Pulmonary artery endothelial cell (primary cell): ENCODE measurements at places on chromosomes 7 and 10. TPM values are rescaled to one million over a fixed set of nuclear protein-coding genes. Genes with fewer than 3 reads are reported as not detected.

GRCh38 chr10:4270116-4270515, 485.1 kb upstream of the KLF6 start:
- DNase-seq, result no peak

GRCh38 chr10:128180843-128181242, 54.6 kb upstream of the MKI67 start:
- no peak for DNase-seq

- DNase-seq, result no peak
Observed at GRCh38 chr7:123230147-123230546, 30.4 kb upstream of the SLC13A1 start.

- DNase-seq, result no peak
Observed at GRCh38 chr7:15559416-15559928, 2.3 kb downstream of the AGMO start.

- no peak for DNase-seq
Observed at GRCh38 chr7:34155220-34155908, 250.0 kb downstream of the BMPER start.

GRCh38 chr7:24291271-24291670, 7.3 kb downstream of the NPY start:
- no peak for DNase-seq

DNA sequence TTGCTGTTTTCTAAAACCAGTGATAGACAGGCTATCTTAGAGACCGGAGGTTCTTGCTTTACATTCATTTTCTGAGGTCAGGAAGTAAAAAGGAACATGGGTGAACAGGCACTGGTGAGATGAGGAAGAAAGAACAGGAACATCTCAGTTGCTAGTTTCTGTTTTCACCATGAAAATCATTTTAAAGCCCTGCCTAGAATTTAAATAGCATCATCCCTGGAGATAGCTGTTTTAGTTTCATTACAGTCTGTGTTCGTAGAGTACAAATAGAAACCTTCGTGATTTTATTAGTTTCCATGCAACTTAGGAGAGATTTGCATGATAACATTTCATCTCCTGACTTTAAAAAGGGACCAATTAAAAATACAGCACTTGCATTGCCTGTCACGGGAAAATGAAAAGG, 14.7 kb downstream of the KCNMA1 start:
- no peak for DNase-seq

GRCh38 chr10:31920538-31920937, 8.1 kb downstream of the ARHGAP12 start:
- no peak for DNase-seq

DNA sequence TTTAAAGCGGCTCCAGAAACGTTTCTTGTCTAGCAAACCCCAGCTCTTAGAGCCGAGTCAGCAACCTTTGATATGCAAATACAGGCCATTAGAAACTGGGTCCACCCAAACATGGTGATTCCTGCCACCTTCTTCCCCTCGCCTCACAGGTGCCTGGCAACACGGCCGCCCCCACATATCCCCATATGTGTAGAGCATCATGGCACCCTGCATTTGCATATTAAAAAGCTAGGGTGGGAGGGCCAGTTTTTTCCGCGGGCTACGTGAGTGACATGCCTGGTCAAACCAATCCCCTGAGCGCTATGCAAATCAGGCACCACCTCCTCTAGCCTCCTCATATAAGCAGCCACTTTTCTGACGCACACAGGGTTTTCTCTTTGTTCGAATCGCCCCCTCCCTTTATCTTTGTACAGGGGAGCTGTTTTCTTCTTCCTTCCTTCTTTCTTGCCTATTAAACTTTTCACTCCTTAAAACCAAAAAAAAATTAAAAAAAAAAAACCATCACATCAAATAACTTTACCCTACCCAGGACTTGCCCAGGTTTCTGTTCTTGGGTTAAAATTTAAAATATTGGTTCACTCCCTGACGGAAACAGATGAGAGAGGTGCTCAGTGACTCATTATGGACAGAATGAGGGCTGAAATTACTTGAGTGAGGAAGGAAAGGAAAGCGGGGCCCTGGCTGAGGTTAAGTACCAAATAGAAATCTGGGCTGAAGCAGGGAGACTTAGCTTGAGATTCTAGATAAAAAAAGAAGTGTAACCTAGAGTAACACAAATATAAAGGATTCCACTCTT, 59.8 kb downstream of the COA1 start:
- DNase-seq, result no peak

DNA sequence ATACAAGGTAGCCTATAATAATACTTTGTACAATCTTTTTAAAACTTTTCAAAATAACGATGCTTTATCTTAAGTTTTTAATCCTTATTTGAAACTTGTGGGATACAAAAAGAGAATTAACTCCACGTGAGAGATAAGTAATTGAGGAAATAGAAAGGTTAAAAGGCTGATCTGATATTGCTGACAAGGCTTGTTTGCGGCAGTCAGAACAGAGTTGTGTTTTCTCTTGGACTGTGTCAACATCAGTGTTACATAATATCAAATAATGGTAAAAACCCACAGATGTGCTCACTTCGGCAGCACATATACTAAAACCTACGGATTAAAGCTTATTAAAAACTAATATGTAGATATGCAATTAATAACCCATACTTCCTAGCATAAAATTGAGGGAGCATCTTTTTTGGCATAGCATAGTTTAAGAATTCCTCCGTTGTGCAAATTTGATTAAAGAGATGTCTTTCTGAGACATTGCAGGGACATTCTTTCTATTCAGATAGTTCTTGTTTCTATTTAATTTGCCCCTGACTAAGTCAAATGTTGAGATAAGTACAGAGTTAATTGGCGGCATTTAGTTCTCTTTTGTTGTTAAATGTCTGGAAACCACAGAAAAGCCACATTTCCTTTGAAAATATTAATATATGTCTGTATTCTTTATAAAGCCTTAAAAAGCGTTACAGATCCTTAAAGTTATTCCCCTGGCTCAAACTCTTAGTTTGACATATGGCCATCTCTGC, 63.3 kb downstream of the FAM185A start:
- no peak for DNase-seq

DNA sequence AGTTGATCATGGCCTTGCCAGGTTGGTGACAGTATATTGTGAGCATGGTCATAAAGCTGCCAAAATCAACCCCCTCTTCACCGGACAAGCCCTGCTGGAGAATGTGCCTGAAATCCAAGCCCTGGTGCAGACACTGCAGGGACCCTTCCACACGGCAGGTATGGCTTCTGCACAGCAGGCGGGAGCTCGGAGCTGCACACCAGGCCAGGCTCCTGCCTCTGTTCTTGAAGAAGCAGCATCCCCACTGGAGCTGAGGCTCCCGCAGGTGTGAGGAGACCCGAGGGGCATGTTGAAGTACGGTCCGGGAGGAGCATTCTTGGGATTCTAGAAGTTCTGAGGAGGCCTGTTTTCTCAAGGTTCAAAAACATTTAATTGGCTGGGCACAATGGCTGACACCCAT, 12.7 kb downstream of the DHTKD1 start:
- no peak for DNase-seq

GRCh38 chr10:78328592-78329404, 295.1 kb downstream of the RPS24 start:
- no peak for DNase-seq

DNA sequence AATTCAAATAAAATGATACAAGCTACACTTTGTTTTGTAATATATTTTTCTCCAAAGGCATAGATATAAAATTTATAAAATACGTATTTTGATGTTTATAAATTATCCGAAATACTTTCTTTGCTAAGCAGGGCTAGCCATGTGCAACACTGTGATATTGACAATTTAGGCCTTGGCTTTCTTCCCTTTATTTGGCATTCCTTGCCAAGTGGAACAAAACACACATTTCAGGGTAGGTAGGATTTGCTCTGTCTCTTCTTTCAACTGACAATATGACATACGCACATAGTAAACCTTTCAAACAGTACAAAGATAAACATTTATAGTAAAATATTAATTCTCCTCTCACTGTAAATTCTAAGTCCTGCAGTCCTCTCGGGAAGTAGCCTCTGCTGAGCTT, 103.3 kb upstream of the POT1 start:
- no peak for DNase-seq

DNA sequence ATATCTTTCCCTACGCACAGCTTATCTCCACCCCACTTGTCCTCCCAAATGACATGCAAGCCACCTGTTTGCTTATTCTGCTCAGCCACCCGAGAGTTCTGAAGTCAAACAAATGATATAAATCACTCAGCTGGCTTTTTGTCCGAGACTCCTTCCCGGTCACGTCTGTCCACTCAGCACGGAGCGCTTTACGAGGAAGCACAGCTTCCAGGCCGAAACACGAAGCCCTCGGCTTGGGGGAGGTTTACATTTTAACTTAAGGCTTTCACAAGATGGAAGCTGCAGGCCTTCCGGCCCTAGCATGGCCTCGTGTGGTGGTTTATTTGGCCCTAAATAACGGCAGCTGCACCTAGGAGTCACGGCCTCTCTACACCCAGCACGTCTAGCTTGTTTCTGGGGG, 60.1 kb upstream of the GNA12 start:
- DNase-seq, result no peak

DNA sequence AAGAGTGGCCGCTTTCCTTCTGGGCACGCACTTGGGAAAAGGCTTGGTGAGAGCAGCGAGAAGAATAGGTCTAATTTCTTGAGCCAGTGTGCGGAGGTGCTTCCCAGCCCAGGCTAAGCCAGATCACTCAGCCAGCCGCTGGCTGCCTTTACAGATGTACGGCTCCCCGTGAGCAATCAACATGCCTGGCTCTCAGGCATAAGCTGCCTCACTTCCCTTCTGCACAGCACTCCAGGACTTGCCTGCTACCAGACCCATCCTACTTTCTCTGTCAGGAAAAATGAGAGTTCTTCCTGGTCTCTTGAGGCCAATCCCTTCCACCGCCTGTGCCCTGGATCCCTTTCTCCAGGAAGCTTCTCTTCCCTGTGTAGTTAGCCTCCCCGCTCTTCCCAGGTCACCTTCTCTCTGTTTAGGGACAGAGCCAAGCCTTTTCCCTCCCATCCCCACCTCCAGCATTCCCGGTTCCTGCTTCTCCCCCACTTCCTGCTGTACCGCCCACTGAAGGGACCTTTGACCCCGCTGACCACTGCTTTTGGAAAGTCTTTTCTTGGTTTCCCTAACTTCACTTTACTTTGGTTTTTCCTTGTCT, 1.1 kb upstream of the ACTR3C start:
- DNase-seq, result no peak

DNA sequence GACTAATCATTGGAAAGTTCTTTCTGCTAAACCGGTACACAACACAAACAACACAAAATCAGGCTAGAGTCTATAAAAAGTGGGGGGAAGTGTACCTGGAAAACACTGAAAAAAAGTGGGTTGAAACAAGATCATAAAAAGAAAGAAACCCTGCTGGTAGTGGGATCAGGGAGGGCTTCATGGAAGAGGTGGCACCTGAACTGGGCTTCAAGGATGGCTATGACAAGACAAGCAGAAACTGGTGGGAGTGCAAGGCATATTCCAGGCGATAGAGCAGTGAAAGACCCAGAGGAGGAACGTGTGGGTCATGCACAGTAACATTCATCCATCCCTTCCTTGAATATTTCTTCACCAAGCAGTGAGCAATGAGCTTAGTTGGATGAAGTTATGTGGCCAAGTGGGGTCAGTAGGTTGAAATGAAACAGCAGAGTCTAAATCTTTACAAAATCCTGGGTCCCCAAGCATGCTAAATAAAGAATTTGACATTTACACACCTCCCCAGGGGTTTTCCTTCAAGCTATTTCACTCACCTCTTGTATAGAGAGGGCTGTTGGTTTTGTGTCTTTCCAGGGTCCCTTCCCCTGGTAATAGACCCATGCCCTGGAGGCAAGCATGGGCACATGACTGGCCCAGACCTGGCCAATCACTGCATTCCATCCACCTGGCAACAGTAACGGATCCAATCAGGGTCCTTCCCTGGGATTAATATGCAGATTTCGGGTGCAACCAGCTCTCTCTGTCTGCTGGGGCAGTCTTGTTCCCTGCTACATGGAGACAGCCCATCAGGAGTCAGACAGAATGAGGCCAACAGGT, 38.2 kb downstream of the SPOCK2 start:
- no peak for DNase-seq

DNA sequence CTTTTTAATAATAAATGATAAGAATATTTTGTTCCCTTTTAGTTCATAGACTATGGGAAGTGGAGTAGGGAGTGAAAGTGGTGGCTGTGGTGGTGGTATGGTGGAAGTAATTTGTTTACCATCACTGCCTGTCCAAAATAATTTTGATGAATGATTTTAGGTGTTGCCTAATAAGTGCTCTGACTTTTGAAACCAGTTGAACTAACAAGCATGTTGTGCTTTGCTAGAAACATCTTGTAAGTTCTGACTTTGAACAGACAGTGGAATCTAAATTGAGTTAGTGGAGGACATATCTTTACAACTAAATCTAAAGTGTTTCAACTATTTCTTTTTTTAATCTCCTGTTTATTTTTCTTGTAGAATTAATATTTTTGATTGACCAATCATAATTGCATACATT, 49.7 kb downstream of the ZEB1 start:
- DNase-seq, result no peak

DNA sequence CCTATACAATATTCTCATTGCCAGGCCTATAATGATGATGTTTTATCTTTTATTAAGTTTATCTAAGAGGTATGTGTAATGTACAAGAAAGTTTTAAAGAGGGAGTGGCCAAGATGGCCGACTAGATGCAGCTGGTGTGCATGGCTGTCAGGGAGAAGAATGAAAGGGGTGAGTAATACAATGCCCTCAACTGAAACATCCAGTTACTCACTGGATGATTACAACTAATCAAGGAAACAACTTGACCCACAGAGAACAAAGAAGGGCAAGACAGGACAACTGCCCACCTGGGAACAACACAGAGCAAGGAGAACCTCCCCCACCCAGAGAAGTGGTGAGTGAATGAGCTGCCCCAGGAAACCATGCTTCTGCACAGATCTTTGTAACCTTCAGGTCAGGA, 880.0 kb upstream of the LRRTM3 start:
- DNase-seq, result no peak

- DNase-seq, result no peak
Observed at GRCh38 chr10:133144771-133145170, 15.2 kb upstream of the KNDC1 start.

GRCh38 chr10:62384447-62385081, 10.4 kb downstream of the ZNF365 start:
- no peak for DNase-seq

- no peak for DNase-seq
Observed at GRCh38 chr7:47181746-47182361, 400.1 kb downstream of the TNS3 start.

DNA sequence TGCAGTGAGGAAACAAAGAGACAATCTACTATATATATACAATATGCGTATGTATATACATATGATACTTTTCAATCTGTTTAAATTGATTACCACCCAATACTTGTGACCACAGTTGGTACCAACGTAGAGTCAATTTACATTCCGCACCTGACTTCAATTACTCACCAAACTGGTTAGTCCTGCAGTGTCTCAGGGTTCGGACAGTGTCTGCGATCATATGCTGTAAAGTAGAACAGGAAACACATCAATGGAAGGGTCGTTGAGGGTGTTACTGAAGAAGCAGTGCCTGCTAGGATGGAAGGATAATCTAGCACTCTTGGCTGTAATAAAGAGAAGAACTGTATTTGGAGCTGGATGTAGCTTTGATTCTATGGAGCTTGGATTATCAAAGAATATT, 179.7 kb upstream of the CDCA7L start:
- no peak for DNase-seq

The HHEX gene
- total RNA-seq, result 46.5 and 50.5 TPM in 2 replicates

The PTF1A gene
- total RNA-seq, result not detected in 2 replicates

The TFEC gene
- 13.2 and 15.4 TPM in 2 replicates for total RNA-seq

The UBTD1 gene
- 41.4 and 58.4 TPM in 2 replicates for total RNA-seq

The PLEKHS1 gene
- total RNA-seq, result not detected in 2 replicates

The HOXA1 gene
- total RNA-seq, result 0.33 and 1.0 TPM in 2 replicates
